ENCODE measurements at places on chromosomes 11 and 22.

GRCh38 chr11:116263770-116264169 is 509.0 kb downstream of the BUD13 start:
- DNase-seq: no peak

DNA sequence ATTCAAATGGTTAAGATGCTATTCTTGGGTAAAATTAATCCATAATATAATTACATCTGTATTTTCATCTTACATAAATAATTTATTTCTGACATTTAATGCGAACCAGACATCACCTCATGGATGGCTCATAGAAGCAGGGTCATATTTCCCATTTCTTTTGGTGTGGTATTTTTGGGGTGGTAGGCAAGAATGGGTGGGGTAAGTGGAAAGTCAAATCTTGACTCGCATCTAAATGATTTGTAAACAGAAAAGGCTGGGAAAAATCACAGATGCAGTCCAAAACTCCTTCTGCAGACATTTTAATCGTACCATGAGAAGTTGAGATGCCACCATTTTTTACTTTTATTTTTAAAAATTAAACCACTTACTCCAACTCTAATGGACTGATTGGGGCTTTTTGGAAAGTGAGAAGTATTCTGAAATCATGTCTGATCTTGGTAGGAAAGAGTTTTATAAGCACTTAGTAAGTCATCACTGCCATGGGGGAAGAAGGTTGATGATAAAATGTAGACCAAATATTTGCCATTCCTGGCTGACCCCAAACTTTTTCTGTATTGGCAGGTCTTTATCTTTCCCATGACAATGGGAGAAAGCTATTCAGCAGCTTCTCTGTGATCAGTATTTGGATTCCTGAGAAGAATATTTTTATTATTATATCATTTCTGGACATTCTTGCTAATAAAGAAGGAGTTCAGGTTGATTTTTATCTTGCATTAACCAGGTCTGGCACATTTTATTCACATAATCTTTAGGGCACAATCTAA is 47.2 kb upstream of the BLID start:
- no peak for DNase-seq

GRCh38 chr11:115764176-115764575 is 260.0 kb upstream of the CADM1 start:
- no peak for DNase-seq

DNA sequence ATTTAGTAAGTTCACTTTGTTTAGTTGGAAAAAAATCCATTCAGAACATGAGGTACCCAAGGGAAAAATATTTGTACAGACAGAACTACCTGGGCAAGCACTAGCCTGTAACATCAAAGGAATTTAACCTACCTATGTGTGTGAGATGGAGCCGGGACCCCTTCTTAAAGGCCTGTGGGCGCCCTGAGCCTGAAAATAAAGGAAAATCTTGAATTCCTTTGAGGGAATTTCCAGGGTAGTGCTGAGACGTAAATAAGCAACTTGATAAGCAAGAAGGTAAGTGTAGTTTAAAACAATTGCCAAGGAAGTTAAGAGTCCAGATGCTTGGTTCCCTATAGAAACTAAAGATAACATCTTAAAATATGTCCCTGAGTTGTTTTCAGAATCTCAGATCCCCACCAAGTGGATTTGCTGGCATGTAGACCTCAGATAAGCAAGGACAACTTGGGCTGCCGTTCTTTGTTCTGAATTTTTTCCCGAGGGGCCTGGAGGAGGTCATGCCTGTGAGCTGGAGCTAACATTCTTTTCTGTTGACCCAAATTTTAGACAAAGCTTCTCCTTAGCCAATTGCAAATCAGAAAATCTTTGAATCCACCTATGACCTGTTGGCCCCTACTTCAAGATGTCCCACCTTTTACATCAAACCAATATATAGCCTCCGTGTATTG is 31.0 kb downstream of the MED17 start:
- DNase-seq: no peak

DNA sequence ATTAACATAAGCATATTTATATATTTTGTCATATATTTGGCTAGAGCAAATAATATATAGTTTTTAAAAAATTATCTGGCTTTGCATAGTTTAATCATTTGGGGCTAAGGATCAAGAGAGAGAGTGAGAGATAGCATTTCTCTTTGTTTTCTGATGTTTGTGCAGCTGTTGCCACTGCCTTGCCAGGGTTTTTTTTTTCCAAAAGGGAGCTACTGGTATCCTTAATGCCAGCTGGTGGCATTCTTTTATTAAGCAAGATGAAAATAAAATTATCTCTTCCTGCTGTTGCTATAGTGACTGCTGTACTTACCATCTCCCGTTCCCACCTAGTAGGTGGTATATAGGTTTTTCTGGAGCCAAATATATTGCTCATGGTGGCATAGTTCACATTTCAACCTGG is 793.3 kb upstream of the ARHGAP42 start:
- DNase-seq: no peak

GRCh38 chr11:123356539-123356938 is 73.5 kb upstream of the GRAMD1B start:
- no peak for DNase-seq

GRCh38 chr11:14644226-14645014 is 816 bp downstream of the PDE3B start:
- DNase-seq: peak; percentile 39

DNA sequence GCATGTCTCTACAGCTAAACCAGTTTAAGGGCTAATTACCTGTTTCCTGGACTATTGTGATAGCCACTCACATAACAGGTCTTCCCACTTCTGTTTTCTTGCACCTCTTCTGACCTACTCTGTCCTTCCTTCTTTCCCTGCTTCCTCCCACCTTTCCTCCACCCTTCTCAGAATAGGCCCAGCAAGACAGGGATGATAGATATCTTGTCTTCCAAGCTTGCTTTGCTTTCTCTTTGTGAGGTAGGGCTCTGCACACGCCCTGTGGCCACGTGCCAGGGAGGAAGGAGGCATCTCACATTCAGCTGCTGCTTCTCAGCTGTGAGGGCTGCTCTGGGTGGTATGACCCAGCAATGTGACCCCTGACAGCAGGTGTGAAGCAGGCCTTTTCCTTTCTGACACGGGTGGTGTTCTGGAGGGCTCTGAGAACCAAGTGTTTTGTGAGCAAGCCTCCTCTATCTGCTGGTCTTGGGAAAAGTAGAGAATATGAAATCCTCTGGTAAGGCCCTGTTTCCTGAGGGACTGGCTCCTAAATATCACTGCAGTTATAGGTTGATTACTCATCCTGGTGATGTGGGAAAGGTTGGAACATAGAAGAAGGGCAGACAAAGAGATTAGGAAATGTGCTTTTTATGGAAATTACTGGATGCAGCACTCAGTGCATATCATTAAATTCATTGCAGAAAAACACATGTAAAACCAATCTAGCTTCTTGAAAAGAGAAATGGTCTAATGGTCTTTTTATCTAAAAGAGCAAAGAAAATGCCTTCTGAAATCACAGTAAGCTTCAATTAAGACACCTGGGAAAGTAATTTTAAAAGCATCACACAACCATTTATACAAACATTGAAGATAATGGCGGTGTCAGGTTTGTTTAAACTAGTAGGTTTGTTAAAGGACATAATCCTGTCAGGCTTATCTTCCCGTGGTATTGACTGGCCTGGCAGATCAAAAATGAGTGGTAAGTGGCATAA is 8.5 kb downstream of the AMOTL1 start:
- DNase-seq: peak; percentile 72

- no peak for DNase-seq
Measured at GRCh38 chr11:46472662-46472994, 81.1 kb upstream of the CHRM4 start.

DNA sequence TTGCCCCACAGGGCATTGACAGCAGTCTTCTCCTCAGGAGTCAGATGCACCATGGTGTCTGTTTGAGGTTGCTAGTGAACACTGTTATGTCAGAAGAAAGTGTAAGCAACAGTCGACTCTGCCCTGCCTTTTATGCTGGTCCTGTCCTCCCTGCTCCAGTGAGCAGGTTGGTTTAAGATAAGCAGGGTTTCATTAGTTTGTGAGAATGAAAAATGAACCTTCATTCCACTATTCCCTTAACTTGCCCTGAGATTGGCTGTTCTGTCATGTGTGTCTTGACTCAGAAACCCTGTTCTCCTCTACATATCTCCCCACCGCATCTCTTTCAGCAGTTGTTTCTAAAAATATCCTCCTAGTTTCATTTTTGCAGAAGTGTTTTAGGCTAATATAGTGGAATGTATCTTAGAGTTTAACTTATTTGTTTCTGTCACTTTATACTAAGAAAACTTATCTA is at the start of gene HBD:
Gene HBD, minus strand, starts transcription at position 103 of the 454 bp plus-strand sequence. Its CDS starts 50 bp downstream, at position 53.
- no peak for DNase-seq

GRCh38 chr11:13947379-13947778 is 15.1 kb upstream of the SPON1 start:
- no peak for DNase-seq

DNA sequence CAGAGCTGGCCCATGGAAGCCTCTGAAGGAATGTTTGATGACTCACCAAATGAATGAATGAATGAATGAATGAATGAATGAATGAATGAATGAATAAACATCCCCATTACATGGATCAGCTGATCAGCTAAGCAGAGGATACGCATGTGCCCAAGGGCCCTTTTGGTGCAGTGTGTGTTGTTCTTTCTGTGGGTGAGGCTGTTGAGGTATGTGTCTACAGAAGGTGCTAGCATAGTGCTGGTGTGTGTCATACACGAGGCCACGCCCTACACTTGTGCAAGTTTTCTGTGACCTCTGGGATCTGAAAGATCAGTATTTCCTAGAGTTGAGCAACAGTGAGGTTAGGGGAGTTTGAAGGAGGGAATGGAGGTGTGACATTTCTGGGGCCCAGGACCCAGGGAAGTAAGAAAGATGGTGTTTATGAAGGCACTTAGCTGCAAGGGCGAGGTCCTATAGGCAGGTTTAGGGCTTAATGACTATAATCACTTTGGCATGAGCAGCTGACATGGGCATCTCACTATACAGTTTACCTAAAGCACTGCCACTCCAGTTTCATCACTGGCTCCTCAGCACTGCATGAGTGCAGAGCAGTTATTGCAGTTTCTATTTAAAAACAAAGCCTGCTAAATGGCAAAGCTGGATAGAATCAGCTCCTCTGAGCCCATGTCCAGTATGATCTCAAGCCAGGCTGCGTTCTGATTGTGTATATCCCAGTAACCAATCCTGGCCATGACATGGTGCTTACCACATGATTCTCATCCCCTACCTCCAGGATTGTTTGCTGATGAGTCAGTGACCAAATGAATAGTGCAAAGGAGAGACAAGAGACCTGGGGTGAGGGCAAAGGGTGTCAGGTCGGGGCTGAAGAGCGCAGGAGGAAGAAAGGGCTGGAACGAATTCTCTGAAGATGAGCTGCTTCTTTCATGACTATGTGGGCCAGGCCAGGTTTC is 36.4 kb upstream of the E2F8 start:
- peak; percentile 98 for DNase-seq

DNA sequence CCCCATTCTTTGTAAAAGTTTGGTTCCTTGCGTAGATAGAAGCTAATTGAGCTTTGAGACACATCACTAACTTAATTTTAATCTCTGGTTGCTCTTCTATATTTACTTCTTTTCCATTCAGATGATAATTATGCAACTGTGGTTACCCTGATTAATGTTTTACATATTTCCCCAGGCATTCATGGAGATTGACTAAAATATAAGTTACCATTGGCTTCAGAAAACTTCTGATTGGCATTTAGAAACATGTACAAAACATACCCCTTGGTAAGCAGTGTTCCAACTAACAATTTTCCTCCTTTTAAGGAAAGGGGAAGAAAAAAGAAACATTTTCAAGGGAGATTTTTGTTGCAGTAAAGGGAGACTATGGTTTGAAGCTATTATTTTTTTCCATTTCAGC is 43.9 kb downstream of the FAT3 start:
- DNase-seq: peak; percentile 3

- no peak for DNase-seq
Measured at GRCh38 chr11:128882451-128882850, 8.7 kb upstream of the KCNJ5 start.

DNA sequence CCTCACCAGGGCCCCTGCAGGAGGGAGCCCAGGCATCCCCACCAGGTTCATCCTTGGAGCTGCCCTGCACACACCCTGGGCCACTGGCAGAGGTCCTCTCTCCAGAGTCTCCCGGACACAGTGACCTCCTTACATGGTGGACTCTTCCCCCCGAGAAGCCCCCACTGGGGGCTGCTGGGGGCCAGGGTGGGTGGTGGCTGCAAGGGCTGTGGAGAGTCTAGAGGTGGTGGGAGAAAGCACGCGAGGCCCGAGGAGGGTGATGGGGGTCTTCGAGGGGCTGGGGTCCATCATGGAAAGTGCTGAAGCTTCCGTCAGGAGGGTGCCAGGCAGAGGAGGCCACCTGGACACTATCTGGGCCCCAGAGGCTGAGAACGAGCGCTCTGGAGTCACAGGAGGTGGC is 17.6 kb downstream of the PGA5 start:
- DNase-seq: no peak

Data from epithelial cell of esophagus (primary cell).